RPMI7951 (cell line): ENCODE measurements at places on chromosomes 2 and 18. TPM values are rescaled to one million over a fixed set of nuclear protein-coding genes. Genes with fewer than 3 reads are reported as not detected.

The NYAP2 gene
- total RNA-seq = not detected in 2 replicates

DNA sequence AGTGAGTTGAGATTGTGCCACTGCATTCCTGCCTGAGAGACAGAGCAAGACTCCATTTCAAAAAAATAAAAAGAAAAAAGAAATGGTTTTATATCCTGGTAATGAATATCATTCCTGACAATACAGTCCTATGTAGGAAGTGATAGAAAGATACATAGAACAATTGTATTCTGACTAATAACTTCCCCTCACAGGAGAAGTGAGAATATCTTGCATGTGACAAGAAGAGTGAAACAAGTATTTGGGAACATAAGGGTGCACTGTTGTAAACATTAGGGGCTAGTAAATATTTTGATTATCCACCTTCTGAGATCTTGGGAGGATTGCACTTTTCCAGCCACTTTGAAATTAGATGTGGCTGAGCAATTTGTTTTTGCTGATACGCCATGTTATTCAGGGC is 40.7 kb downstream of the KLHL14 start:
- DNase-seq = no peak

DNA sequence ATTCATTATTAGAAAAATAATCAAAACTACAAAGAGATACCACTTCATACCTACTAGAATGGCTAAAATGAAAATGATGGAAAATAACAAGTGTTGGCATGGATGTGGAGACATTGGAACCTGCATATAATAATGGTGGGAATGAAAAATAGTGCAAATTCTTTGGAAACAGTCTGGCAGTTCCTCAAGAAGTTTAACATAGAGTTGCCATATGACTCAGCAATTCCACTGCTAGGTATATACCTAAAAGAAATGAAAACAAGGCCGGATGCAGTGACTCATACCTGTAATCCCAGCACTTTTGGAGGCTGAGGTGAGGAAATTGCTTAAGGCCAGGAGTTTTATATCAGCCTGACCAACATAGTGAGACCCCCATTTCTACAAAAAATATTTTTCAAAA is 41.6 kb upstream of the ACYP2 start:
- peak; percentile 70 for DNase-seq

DNA sequence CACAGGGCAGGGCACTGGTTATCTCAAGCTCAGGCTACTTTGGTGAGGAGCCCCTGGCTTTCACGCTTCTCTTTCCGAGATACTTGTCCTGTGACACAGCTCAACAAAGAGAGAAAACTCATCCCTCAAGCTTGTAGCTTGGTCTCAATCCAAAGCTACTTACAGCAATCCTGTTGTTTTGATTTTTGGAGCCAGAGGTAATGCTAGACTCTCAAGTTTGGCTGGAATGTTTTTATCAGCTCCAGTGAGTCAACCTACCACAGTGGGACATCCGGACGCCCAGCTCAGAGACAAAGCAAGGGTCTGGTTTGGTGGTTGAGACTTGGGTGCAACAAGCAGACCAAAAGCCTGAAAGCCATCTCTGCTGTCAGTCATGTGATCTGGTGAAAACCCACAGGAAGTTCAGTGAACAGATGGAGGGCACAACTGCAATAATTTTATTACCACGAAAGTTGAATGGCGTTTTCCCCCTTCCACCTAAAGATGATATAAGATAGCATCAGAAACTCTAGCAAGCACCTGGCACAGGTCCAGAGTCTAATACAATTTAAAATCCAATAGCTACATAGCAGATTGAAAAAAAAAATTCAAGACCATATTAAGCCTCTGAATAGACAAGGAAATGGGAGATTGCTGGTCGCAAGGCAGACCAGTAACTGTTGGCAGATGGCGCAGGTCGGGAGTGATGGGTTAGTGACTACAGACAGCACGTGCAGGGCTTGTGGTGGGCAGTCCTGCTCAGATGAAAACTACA is 102.3 kb upstream of the SMAD7 start:
- peak; percentile 96 for DNase-seq

The REG3G gene
- not detected in 2 replicates for total RNA-seq

- no peak for DNase-seq
These were observed 632.5 kb downstream of the BCL11A start for GRCh38 chr2:59920961-59921360.

DNA sequence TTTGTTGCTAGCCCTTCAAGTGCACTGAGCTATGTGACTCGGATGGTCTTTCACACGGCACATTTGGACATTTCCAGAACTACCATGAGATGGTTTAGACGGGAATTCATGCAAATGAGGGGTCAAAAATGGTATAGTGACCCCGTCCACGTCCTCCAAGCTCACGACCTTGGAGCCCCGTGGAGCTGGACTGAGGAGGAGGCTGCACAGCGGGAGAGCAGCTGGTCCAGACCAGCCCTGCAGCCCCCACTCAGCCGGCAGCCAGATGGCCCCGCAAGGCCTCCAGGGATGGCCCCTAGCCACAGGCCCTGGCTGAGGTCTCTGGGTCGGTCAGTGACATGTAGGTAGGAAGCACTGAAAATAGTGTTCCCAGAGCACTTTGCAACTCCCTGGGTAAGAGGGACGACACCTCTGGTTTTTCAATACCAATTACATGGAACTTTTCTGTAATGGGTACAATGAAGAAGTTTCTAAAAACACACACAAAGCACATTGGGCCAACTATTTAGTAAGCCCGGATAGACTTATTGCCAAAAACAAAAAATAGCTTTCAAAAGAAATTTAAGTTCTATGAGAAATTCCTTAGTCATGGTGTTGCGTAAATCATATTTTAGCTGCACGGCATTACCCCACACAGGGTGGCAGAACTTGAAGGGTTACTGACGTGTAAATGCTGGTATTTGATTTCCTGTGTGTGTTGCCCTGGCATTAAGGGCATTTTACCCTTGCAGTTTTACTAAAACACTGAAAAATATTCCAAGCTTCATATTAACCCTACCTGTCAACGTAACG is 88.8 kb downstream of the EPAS1 start:
- peak; percentile 37 for DNase-seq

DNA sequence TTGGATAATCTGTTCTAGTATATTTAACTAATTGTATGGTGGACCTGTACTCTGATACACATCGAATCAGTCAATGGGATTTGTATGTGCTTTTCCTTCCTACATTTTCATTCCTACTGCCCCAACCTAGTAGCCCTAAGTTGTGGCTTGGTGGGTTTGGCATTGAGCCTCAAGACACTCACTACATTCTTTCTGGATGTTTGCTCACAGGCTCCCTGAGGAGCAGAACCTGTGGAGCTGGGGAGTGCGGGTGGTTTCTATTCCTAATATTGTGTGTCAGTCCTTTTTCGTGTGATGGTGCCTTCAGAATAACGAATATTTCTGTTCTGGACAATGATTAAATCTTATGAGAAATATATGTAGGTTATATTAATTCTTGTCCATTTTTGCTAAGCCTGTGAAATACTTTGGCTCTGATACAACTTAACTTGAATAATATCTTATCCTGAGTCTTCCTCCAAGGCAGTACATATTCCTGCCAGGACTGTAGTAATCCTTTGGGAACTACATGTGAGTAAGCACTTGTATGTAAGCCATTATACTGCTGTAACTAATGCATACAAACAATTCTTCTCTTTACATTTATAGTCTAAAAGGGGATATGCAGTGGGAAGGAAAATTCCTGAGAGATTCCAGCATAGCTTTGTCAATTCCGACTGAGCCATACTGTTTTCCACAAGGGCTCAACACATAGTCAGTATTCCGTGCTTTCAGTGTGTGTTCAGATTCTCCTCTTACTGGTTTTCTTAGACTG is 150.6 kb downstream of the AGPS start:
- DNase-seq = peak; percentile 76
